ENCODE measurements at places on chromosomes 6 and 20.
A peak's percentile ranks its signal among the peaks of the same experiment; 100 is the strongest.

DNA sequence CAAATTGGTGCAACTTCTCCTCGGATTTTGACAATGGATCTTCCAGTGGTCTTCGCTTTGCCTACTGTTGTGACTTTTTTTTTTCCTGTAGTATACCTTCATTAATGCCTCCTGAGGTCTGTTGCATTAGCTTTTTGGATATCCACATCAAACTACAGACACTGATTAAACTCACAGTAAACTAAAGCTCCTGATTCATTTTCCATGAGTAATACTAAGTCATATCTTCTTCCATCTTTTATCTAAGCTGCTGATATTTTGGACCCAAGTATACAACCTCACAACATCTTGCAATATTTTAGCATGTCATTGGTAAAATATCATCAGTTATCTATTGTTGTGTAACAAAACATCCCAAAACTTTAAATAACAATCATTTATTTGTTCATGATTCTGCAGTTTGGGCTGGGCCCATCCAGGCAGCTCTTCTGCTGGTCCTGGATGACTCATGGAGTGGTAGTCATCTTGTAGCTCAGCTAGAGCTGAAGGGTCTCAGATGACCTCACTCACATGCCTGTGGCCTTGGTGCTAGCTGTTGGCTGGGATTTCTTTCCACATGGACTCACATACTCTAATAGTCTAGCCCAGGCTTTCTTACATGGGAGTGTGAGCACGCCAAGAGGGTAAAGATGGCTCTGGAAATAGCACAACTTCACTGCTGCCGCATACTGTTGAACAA, 78.3 kb upstream of the SRSF6 start:
- no peak for DNase-seq

DNA sequence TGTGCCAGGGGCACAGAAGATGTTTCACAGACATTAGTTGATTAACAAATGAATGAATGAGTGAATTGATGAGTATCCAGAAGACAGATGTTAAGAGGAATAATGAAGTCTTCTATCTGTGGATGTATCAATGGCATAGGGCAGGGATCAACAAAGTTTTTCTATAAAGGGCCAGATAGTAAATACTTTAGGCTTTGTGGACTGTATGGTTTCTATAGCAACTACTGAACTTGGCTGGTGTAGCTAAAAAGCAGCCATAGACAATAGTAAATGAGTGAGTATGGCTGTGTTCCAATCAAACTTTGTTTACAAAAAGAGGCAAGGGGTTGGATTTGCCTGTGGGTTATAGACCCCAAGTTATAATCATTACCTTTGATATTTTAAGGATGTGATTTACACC, 144.0 kb downstream of the PRL start:
- no peak for DNase-seq

GRCh38 chr6:49453221-49453620, 9.8 kb downstream of the MMUT start:
- DNase-seq = no peak

- no peak for DNase-seq
These were observed 200.6 kb downstream of the GMPR start for GRCh38 chr6:16438718-16439591.

DNA sequence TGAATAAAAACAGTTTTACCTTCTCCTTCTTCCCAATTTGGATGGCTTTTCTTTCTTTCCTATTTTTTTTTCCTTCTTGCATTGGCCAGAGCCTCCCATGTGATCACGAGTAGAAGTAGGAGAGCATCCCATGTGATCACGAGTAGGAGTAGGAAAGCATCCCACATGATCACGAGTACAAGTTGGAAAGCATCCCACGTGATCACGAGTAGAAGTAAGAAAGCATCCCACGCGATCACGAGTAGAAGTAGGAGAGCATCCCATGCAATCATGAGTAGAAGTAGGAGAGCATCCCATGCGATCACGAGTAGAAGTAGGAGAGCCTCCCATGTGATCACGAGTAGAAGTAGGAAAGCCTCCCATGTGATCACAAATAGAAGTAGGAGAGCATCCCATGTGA, 218.6 kb downstream of the DLL1 start:
- DNase-seq = no peak

DNA sequence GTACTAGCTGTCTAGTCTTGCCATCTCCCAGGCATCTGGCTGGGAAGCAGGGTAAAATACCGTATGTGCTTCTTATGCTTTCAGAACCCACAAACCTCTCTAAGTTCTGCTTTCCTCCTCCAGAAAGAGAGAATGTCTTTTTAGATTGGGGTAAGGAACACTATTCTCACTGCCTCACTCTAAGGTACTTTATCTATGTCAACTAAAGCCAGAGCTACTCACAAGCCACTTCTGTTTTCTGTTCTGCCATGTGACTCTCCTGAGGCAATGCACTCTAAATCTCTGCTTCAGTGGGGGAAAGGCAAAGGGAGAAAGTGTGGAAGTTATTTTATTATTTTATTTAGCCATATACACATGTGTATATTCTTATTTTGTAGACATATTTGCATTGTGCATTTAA, 15.6 kb downstream of the MEP1A start:
- DNase-seq = no peak

- no peak for DNase-seq
These were observed 196.8 kb downstream of the ATXN1 start for GRCh38 chr6:16564436-16564835.

DNA sequence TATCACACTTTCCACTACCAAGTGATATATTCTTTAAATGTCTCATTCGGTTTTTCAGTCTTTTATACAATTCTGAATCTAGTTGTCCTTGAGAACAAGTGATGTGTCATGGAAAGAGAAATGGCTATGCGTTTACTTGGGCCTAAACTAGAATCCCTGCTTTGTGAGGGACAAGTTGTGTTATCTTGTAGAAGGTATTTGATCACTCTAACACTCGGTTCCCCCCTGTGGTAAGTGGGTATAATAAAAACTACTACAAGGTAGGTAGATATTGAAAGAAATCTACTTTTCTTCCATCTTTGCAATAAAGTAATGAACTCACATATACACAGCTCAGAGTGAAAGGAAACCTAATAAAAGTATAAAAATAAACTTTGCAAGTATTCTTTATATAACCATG, 108.9 kb downstream of the MANEA start:
- no peak for DNase-seq

- no peak for DNase-seq
These were observed 21.8 kb upstream of the MYLK2 start for GRCh38 chr20:31797364-31797763.

GRCh38 chr6:47357827-47358226, 48.1 kb upstream of the TNFRSF21 start:
- no peak for DNase-seq

GRCh38 chr20:59561614-59562277, 42.6 kb upstream of the PHACTR3 start:
- no peak for DNase-seq

DNA sequence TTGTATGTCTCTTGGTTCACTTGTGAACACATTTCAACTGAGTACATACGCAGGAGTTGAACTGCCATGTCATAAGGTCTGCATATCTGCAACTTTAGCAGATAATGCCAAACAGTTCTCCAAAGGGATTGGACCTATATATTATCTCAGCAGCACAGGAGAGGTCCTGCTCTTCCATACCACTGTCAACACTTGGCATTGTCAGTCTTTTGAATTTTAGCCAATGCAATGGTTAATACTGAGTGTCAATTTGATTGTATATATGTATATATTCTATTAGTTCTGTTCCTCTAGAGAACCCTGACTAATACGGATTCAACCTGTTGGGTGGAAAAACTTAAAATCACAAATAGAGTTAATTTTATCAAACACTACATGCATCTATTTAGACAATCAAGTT, 26.1 kb upstream of the ARHGAP18 start:
- DNase-seq = no peak

DNA sequence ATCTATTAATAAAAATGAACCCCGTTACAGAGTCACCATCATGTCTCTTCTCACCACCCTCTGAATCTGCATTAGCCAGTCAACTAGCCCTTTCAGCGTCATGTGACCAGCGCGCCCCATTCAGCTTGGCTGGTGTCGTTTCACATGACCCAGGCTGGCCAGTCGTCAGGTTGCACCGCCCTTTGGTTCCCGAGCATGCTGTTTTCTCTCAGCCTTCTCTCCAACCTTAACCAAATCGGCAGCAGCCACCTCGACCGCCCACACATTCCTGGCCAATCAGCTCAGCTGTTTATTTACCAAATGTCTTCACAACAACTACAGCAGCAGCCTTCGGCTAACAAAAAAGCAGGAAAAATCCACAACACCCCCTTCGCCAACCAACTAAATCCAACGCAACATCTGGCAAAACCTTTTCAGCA, 5.6 kb downstream of the SRSF3 start:
- no peak for DNase-seq

GRCh38 chr6:16546861-16547260, 214.4 kb downstream of the ATXN1 start:
- DNase-seq = no peak

DNA sequence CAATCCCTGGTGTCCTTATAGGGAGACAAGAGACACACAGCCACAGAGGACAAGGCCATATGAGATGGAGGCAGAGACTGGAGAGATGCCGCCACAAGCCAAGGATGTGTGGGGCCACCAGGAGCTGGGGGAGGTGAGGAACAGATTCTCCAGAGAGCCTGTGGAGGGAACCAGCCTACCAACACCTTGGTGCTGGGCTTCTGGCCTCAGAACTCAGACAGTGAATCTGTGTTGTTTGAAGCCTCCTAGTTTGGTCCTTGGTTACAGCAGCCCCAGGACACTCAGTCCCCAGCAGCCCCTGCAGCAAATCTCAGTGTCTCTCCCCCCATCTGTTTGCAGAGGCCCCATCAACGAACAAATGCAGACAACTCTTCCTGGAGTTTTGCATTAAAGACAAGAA, 73.2 kb upstream of the BHLHE23 start:
- no peak for DNase-seq

DNA sequence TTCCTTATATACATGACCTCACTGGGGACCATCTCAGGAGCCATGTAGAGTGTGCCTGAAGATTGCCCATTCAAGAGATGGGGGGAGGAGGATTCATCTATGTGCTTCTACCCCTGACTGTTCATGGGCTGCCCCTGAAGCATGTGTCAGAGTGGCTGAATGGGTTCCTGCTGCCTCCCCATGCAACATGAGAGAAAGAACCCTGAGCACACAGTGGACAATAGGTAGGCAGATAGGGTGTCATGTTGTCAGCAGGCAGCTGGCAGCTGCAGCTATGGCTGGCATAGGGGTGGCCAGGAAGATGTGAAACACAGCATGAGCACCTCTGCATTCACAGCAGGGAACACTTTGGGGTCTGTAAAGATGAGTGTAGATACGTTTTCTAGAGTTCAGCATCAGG, 208.4 kb upstream of the CNR1 start:
- DNase-seq = peak; percentile 72

- no peak for DNase-seq
These were observed 167.8 kb upstream of the CENPW start for GRCh38 chr6:126172131-126172530.

GRCh38 chr6:25524542-25524941, 127.5 kb upstream of the SCGN start:
- DNase-seq = no peak

- no peak for DNase-seq
These were observed 11.7 kb downstream of the ACSS1 start for GRCh38 chr20:25046181-25046641.

GRCh38 chr6:164887660-164888059, 421.7 kb downstream of the C6orf118 start:
- no peak for DNase-seq

- DNase-seq = no peak
These were observed 1225.5 kb upstream of the GJE1 start for GRCh38 chr6:140907235-140907634.

- no peak for DNase-seq
These were observed 6.7 kb downstream of the PCED1A start for GRCh38 chr20:2833761-2834160.

DNA sequence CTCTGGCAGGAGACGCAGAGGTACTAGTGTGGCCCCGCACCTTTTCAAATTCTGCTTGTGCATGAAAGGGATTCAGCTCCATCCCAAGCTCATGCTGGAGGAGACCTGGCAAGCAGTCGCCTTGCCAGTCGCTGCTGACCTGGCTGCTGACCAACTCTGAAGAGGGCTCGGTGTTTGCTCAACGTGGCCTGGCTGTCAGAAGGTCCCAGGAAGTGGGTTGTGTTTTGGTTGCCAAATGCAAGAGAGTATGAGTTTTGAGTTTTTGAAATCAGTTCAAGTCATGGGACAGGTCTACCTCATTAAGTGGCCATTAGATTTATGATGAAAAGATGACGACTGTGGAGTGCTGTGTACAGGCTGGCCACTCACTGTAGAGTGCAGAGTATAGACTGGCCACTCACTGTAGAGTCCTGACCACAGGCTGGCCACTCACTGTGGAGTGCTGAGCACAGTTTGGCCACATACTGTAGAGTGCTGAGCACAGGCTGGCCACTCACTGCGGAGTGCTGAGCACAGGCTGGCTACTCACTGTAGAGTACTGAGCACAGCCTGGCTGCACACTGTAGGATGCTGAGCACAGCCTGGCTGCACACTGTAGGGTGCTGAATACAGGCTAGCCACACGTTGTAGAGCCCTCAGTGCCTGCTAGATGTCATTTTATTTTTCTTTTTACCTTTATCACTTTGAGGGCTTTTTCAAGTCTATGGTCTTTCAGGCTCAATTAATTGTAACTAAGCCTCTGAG, 193.9 kb downstream of the ZNF217 start:
- no peak for DNase-seq

GRCh38 chr20:43985608-43986316, 71.1 kb downstream of the TOX2 start:
- DNase-seq = no peak

GRCh38 chr20:2381303-2381702, 602 bp downstream of the TGM6 start:
- no peak for DNase-seq

DNA sequence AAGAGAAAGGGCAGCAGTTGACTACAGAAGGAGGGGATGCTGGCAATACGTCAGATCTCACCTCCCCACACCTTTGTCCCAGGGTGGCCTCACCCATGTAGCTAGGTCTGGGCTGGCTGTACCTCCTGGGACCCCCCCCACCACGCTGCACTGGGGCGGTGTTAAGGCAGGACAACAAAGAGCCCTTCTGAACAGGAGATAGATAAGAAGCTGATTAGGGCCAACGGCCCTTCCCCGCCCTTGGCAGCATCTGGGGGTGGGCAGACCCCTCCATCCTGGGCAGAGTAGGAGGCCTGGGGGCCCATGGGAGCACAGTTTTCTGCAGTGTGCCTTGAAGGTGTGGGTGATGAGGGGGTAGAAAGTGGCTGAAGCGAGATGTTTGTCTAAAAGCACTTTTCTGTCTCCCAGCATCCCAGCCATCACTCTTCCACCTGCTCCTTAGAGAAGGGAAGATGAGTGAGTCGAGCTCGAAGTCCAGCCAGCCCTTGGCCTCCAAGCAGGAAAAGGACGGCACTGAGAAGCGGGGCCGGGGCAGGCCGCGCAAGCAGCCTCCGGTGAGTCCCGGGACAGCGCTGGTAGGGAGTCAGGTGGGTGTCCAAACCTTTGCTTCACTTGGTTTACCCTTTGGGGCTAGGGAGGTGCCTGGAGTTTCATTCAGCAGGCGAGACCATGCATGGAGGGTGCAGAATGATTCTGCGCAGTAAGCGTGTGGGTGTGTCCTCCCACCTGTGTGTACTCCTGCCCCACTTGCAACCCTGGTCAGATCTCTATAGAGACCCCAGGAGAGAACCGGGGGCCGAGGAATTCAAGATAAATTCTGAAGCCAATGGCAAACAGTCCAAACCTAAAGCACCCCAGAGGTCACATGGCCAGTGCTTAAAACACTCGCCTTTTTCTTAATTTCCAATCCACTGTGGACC, 3.9 kb downstream of the HMGA1 start:
- DNase-seq = no peak

- DNase-seq = no peak
These were observed 341.3 kb downstream of the SMOC2 start for GRCh38 chr6:168782187-168782751.
